ENCODE measurements at places on chromosomes 6 and 20.

DNA sequence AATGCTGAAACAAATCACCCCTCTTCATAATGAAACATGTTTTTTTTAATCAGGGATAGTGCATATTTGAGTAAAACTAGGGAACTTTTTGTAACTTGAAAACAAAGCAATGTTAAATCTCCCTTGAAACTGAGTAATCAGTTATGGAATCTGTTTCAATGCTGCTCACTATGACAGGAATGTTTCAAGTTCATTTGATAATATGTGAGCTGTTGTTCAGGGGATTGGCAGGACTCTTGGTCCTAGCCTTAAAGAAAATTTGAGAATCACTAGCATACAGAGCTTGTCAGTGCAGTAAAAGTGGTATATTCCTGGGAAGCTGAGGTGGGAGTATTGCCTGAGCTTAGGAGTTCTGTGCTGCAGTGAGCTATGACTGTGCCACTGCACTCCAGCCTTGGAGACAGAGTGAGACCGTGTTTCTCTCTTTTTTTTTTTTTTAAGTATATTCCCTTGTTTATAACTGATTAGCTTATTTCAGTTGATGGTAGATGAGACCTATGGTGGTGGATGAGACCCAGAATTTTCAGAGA lies 21.6 kb upstream of the CALHM6 start:
- ATAC-seq, result peak; percentile 77

DNA sequence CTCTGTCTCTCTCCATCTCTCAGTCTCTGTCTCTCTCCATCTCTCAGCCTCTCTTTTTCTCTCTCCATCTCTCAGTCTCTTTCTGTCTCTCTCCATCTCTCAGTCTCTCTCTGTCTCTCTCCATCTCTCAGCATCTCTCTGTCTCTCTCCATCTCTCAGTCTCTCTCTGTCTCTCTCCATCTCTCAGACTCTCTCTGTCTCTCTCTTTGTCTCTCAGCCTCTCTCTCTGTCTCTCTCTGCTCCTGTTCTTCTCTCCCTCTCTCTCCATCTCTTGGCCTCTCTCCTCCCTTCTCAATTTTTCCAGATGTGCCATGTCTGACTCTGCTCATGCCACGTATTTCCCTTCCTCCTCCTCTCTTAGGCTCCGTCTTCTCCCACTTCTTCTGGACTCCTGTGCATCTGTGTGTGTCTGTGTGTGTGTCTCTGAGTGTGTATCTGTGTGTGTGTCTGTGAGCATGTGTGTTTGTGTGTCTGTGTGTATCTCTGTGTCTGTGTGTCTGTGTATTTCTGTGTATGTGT lies 72.7 kb downstream of the SRC start:
- ATAC-seq, result no peak

GRCh38 chr6:83155794-83156193 lies 37.3 kb downstream of the PGM3 start:
- no peak for ATAC-seq

- ATAC-seq, result no peak
Observed at GRCh38 chr20:37259031-37259430, 2.6 kb downstream of the GHRH start.

GRCh38 chr6:34938268-34938667 lies 49.2 kb downstream of the ANKS1A start:
- ATAC-seq, result no peak

GRCh38 chr6:6331393-6331792 lies 10.9 kb upstream of the F13A1 start:
- ATAC-seq, result no peak

DNA sequence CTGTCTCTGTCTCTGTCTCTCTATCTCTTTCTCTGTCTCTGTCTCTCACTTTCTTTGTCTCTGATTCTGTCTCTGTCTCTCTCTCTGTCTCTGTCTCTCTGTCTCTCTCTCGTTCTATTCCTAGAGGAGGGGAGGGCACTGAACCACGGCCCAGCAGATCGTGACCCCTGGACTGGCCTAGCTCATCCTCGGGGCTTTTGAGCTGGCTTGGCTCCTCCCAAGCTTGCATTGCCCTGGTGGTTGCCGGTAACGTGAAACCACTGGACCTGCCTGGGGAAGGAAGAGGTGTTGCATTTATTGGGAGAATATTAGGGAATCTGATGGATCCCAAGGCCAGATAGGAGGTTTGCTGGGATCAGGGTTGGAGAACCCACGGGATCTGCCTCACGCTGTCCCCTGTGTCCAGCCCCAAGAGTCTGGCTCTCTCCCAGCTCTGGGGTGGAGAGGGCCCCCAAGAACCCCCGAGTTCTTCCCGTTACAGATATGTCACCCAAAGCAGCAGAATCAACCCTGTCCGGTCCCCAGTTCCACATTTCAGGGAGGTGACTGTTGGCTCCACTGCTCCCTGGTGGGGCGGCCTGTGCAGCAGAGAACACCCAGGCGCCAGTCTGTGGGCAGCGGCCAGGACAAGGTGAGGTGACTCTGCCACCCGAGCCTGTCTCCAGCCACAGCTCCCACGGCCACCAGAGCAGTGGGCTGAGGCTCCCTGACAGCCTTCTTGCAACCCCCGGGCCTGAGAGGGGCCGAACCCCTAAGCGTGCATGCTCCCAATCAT lies 228.3 kb downstream of the TTLL2 start:
- no peak for ATAC-seq

DNA sequence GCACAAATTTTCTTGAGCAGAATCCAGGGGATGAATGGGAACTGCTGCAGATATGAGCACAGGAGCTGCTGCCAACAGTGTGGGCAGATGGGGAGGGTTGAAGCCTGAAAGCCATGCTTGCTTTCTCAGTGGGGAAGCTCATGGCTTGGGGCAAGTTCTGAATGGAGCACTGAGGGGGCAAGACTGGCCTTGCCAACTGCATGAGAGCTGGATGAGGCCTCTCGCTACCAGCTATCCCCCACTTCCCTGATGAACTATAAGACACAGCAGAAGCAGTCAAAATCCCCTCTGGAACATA lies 28.3 kb downstream of the TREM1 start:
- ATAC-seq, result peak; percentile 34

DNA sequence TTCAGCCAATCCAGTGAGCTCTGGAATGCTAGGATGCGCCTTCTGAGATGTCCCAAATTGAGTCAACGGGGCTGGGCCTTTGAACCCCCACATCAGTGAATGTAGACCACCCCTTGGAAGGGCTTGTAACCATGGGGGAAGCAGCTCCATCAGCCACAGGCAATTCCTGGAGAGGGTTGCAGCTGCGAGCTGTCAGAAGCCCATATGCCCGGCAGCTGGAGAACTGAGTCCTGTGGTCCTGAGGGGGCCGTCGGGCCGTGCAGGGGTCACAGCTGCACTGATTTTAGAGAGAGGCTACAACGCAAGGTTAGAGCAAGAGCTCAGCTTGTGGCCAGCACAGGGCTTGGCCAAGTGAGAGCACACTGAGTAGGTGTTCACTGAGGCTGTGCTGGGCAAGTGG lies 121.3 kb downstream of the TOX2 start:
- ATAC-seq, result no peak

DNA sequence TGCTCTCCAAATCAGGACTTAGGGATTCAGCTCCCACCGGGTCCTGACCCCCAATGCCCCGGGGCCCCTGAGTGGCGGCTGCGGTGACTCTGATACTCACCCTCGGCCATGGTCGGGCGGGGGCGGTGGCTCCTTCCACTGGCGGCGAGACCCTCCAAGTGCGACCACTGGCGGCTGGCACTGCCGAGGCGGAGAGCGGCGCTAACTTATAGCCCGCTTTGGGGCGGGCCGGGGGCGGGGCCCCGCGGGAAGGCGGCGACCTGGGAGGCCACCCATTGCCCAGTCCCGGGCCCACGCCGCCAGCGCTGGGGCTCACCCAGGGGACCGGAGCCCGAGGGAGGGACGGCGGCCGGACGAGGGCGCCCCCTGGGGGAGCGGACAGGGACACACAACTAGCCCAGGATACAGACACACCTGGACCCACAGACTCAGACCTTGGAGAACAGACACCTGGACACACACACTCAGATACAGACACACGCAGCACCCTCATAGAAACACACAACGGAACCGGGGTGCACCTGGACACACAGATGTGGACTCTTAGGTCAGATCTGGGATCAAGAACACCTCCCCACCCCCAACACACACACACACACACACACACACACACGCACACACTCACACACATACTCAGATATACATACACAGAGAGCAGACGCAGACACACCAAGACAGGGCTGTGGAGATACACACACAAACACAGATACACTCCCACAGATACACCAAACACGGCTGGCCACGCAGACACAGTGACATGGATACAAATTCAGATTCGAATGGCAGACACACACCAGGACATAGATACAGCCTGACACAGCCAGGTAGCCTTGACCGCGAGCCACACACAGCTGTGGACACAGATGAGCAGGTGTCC lies at the start of gene TGM2:
TGM2 (minus strand) TSS at position 182 of the 877 bp plus-strand sequence; CDS start at position 110, 72 bp downstream.
- ATAC-seq, result peak; percentile 92

GRCh38 chr6:65933390-65933789 lies 226.4 kb upstream of the EYS start:
- ATAC-seq, result no peak

DNA sequence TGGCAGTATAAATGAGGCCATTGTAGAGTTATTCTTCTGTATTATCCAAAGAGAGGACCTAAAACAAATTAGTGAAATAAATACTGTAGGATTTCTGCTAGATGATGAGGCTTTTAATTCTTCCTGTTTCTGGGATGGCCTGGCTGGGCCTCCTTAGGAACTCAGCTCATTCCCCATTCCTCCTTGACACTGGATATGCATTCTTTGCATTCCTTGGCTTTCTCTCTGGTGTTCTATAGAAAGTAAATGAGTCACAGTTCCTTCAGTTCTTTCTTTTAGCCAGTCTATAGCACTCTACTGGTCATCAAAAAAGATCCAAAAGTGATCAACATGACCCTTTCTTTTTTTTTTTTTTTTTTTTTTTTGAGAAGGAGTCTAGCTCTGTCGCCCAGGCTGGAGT lies 8.6 kb downstream of the OR10C1 start:
- peak; percentile 63 for ATAC-seq

DNA sequence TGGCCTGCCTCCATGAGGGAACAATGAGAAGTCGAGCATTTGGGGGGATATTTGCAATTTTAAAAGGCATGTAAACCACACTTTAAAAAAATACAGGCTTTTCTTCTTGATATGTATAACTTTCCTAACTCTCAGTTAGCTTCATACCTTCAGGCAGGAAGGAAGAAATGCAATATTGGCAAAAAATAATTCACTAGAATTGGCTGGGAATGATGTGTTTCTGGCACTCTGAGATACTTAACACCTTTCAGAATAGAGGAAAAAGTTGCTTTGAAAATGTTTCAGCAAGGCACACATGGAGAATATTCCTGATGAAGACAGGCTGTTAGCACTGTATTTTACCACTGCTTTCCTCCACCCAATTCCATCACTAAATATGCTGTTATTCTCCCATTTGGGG lies 747.6 kb downstream of the HDGFL1 start:
- ATAC-seq, result no peak
